Activated CD4-positive, alpha-beta T cell treated with anti-CD3 and anti-CD28 coated beads, Interleukin-2, amount 10 ng/mL, durations not matched to agents 7 days and 5 days (primary cell): ENCODE measurements at places on chromosomes 16 and 17. TPM values are rescaled to one million over a fixed set of nuclear protein-coding genes. Genes with fewer than 3 reads are reported as not detected.
A peak's percentile ranks its signal among the peaks of the same experiment; 100 is the strongest.

OR4D1 gene
- total RNA-seq = 0.54 TPM

KAT2A gene
- 48.3 TPM for total RNA-seq

C16orf74 gene
- 1.7 TPM for total RNA-seq

GTF3C1 gene
- total RNA-seq = 51.9 TPM

CREBBP gene
- total RNA-seq = 69.0 TPM

DNA sequence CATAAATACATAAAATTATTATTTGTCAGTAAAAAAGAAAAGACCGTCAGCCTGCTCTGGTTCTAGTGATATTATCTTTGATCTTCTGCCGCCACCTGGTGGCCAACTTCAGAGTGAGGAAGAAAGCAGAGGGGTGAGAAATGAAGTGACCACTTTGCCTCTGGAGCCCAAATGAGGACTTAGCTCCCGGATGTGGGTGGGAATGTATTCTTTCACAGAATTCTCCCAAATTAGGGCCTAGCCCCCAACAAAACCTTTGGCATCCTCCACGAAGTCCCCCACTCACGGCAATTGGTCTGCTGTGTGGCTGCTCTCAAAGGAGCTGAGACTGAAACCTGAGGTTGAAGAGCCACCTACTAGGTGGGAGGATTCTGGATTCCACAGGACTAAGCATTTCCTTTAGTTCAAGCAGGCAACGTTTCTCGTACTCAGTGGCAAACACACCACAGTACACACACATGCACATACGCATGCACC is 4.9 kb upstream of the ZNF267 start:
- peak; percentile 87 for DNase-seq

GRCh38 chr17:58401287-58401686 is 16.0 kb downstream of the RNF43 start:
- DNase-seq = no peak

GRCh38 chr17:72137161-72137560 is 16.3 kb downstream of the SOX9 start:
- DNase-seq = no peak

DNA sequence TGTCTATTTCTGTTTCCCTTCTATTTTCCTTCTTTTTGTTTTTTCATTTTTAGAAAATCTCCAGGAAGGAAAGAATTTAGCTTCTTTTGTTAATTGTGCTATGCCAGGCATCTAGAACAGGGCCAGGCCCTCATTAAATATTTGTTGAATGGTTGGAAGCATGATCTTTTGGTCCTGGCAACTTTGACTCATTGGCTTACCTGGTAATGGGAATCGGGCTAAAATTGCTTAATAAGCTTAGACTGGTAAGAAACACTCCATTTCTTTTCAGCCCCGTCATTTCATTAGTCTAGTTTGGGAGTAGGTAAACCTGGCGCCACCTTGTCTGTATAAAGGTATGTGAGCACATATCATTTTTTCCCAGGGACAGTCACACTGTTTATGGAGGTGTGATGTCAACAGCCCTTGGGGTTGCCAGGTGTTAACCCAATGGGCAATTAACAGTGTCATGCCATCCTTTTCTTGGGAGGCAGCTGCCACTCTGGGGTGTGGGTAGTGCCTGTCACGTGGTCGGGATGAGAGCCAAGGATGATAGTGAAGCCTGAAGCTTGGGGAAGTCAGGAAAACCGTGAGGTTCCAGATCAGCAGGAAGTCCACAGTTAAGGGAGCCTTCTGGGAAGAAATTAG is 9.5 kb upstream of the NDEL1 start:
- DNase-seq = no peak

- peak; percentile 93 for DNase-seq
These were observed 44.4 kb upstream of the METTL9 start for GRCh38 chr16:21554795-21555585.
